ENCODE measurements at places on chromosomes 6 and 20.

- no peak for DNase-seq
Observed at GRCh38 chr6:149181304-149181703, 136.2 kb upstream of the TAB2 start.

- no peak for DNase-seq
Observed at GRCh38 chr20:58851969-58852458, 502 bp upstream of the GNAS start.

DNA sequence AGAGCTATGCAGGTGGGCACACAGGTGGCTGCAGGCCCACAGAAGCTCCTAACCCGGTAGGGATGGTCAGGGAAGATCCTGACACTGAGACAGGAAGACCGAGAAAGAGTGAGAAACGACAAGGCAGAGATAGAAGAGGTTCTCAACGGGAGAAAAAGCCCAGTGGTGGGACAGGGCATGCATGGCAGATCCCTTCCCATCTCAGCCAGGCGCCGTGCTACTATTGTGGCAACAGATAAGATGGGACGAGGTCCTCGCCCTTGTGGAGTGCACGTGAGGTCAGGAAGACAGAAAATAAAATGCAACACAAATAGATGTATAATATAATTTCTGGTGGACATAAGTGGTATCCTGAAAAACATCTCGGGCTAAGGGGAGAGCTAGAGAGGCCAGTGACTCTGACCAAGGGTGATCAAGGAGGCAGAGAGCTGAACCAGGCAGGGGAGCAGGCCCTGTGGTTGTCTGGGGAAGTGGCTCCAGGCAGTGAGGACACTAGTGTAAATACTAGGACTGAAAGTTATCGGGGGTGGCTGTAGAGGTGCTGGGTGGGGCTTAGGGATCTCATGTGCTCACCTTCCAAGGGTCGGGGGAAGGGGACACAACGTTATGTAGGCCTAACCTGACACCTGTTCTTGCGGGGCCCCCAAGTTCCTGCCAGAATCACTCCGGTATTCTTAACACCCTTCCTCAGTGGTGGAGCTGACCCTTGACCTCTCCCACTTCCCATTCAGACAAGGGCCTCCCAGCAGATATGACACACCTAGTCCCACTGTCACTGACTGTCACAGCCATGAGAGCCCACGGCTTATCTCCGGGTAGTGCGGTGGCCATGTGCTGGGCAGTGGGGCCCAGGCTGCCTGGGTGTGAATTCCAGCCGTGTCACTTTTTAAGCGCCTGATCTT is 1.0 kb downstream of the SRXN1 start:
- no peak for DNase-seq

DNA sequence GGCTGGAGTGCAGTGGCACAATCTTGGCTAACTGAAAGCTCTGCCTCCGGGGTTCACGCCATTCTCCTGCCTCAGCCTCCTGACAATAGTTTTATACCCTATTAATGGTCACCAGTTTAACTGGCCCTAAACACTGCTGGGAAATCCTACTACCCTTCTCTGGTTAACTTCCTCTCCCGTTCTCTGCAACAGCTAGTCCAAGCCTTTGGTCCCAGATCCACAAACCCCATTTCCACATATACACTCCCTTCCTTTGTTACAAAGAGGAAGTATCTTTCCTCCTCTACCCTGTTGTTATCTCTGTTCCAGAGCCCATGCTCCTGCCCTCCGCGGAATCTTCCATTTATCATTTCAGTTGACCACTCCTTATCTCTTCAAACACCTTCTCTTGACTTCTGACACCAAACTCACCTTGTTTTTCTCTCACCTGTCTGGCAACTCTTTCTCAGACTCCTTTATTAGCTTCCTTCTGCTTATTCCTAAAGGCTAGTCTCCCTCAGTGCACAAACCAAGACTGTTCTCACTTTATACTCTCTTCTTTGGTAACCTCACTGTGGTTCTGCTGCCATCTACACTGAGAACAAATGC is 25.0 kb upstream of the TBC1D22B start:
- DNase-seq: no peak

DNA sequence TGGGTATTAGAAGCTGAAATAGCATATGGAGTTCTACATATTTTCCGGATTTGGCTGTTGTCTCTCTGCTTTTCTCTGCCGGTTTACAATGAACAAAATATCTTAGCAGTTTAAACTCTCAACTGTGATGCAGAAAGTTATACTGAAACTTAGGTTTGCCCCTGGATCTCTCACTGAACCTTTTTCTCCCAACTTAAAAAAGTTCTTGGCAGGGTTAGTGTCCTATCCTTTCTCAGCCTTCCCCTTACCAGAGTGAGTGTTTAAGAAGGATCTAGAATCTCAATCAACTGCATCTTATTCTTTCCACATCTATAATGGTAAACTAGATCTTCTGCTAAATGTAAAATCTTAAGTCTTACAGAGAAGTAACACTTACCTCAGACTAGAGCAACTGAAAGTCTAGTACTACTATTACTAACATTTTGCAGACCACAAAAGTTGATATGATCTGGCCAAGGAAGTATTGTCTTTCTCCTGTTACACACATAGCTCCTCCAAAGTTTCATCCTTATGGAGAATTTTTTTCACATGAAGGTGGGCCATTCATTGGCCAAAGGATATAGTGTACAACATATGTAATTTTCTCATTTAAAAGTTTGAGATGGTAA is 392.3 kb upstream of the RUNX2 start:
- DNase-seq: no peak

All from NCI-H524 treated with DMSO at 0.1 percent for 48 hours (cell line).